ENCODE measurements at places on chromosomes 1 and 21. TPM values are rescaled to one million over a fixed set of nuclear protein-coding genes. Genes with fewer than 3 reads are reported as not detected.

DNA sequence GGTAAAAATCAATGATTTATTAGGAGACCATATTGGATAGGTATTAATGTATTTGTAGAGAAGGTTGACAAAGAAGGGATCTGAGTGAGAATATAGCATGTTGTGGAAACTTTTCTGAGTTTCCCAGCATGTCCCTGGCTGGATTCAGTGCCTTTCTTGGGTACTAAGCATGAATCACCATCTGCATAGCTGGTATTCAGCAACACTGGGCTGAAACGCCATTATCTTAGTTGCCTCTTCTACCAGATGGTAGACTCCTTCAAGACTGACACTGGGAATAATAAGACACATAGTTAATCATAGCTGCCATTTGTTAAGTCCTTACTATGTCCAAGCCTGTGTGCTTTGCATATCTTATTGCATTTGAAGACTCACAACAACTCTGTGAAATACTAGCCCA, 45.5 kb downstream of the ATP5PF start:
- H3K27me3 ChIP-seq, result no peaks in the 10 kb centered on the region
- DNase-seq, result no peak

GRCh38 chr1:237910834-237911233, 20.1 kb upstream of the ZP4 start:
- H3K4me1 ChIP-seq, result no peaks in the 10 kb centered on the region
- no peak for DNase-seq
- H3K4me3 ChIP-seq, result no peak overlapping the region
- no peaks in the 10 kb centered on the region for H3K27me3 ChIP-seq
- no peaks in the 10 kb centered on the region for H3K36me3 ChIP-seq

GRCh38 chr1:46181343-46182260, 5.3 kb upstream of the P3R3URF start:
- no peaks in the 10 kb centered on the region for H3K36me3 ChIP-seq
- DNase-seq, result no peak
- H3K4me3 ChIP-seq, result peak overlapping the region; percentile 27

GRCh38 chr1:8137481-8138244, 111.6 kb upstream of the ERRFI1 start:
- H3K4me1 ChIP-seq, result peaks cover 26% of the 10 kb centered on the region
- H3K27ac ChIP-seq, result peak overlapping the region; percentile 31
- no peaks in the 10 kb centered on the region for H3K36me3 ChIP-seq
- no peak for DNase-seq
- no peaks in the 10 kb centered on the region for H3K27me3 ChIP-seq

DNA sequence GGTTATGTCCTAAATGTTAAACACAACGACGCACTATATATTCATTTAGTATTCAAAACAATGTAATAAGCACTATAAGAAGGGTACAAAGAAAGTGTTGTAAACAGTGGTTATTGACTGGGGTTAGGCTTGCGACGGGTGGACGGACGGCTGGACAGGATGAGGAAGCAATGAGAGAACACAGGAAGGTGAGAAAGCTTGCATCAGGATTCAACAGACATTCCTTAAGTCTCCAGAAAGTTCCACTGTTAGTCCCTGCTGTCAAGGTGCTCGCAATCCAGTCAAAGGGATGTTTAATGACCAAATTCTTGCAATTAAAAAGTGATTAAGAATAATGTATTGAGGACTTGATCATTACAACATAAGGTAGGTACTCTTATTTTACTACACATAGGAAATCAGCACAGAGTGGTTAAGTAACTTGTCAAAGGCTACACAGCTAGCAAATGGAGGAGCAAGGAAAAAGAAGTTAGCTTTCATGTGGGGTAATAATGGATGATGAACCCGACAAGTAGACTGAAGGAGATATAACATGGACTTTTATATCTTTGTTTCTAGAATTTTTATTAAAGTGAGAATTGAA, 994 bp upstream of the ACBD6 start:
- peak overlapping the region; percentile 92 for H3K27ac ChIP-seq
- H3K4me3 ChIP-seq, result peak overlapping the region; percentile 81
- DNase-seq, result no peak
- H3K4me1 ChIP-seq, result peaks cover 31% of the 10 kb centered on the region

AVPR1B gene
- total RNA-seq, result not detected
